ENCODE measurements at places on chromosomes 12 and 14. TPM values are rescaled to one million over a fixed set of nuclear protein-coding genes. Genes with fewer than 3 reads are reported as not detected.

GLIPR1L1 gene
- not detected for total RNA-seq

COPS7A gene
- total RNA-seq = 123 TPM

KRT74 gene
- total RNA-seq = not detected

PMCH gene
- total RNA-seq = not detected

SAMD15 gene
- total RNA-seq = 2.8 TPM

TBX3 gene
- 25.1 TPM for total RNA-seq

CCDC88C gene
- not detected for total RNA-seq

SPX gene
- total RNA-seq = 0.63 TPM

FAM181A gene
- total RNA-seq = not detected

DUSP16 gene
- 3.0 TPM for total RNA-seq

BHLHE41 gene
- 1.6 TPM for total RNA-seq

PROX2 gene
- total RNA-seq = not detected
